ENCODE measurements at places on chromosomes 1 and 21. TPM values are rescaled to one million over a fixed set of nuclear protein-coding genes. Genes with fewer than 3 reads are reported as not detected.

DNASE2B gene
- not detected for total RNA-seq

RAP1A gene
- total RNA-seq: 27.9 TPM

RAB3B gene
- 7.4 TPM for total RNA-seq

CEP170 gene
- total RNA-seq: 139 TPM

RBM11 gene
- total RNA-seq: not detected
